ENCODE measurements at places on chromosomes 2 and 18.

- DNase-seq: no peak
Observed at GRCh38 chr2:212994976-212995375, 156.4 kb downstream of the IKZF2 start.

GRCh38 chr2:126913881-126914615 lies 15.4 kb downstream of the TEX51 start:
- DNase-seq: no peak

DNA sequence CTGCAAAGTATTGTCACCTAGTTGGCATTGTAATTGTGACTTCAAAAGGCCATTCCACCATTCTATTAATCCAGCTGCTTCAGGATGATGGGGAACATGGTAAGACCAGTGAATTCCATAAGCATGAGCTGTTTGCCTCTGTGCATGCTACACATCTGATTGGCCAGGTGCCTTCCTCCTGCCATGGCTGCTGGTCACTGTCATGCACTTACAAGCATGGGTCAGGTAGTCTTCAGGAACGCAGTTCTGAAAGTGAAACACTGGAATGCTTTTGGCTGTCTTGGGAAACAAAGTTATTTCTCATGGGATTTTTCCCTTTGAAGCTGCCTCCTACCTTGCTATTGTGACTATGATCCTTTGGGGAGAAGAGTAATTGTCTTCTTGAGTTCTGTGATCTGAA lies 267.6 kb downstream of the GBX2 start:
- no peak for DNase-seq

GRCh38 chr2:157093666-157094065 lies 163.8 kb upstream of the GALNT5 start:
- DNase-seq: no peak
